ENCODE measurements at places on chromosomes 2 and 18. TPM values are rescaled to one million over a fixed set of nuclear protein-coding genes. Genes with fewer than 3 reads are reported as not detected.

Gene IL1RN
- total RNA-seq, result 863 TPM

- DNase-seq, result no peak
- H3K4me1 ChIP-seq, result no peaks in the 10 kb centered on the region
- no peak overlapping the region for H3K27ac ChIP-seq
- no peak overlapping the region for H3K4me3 ChIP-seq
Observed at GRCh38 chr18:41266204-41266603, 688.8 kb upstream of the PIK3C3 start.

DNA sequence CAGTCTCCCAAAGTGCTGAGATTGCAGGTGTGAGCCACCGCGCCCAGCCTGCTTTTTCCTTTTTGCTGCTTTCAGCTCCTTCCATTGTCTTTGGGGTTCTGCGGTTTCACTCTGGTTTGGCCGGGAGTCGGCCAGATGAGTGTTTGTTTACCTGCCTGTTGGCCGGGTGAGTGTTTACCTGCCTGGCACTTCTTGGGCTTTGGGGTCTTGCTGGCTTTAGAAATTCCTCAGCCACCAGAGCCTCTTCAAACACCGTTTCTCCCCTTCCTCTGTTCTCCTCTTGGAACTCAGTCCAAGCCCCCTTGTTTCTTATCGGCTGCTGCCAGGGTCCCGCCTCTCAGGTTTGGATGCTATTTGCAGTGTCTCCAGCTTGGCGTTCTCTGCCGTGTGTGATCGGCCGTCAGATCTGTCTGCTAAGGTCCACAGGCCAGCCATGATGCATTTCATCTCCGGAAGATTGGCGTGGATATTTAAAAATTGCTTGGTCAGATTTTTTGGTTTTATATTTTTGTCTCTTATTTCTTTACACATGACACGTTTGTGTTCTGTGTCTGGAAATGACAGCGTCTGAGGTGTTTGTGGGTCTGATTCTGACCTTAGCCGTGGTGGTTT, 14.2 kb upstream of the GAL3ST2 start:
- no peak for DNase-seq
- H3K27ac ChIP-seq, result no peak overlapping the region
- no peaks in the 10 kb centered on the region for H3K27me3 ChIP-seq
- H3K36me3 ChIP-seq, result no peaks in the 10 kb centered on the region

GRCh38 chr2:224576088-224576715, 9.0 kb downstream of the CUL3 start:
- H3K36me3 ChIP-seq, result no peaks in the 10 kb centered on the region
- H3K4me3 ChIP-seq, result no peak overlapping the region
- peaks cover 37% of the 10 kb centered on the region for H3K4me1 ChIP-seq
- H3K27me3 ChIP-seq, result no peaks in the 10 kb centered on the region
- H3K27ac ChIP-seq, result no peak overlapping the region

GRCh38 chr2:239577935-239578334, 177.1 kb upstream of the HDAC4 start:
- H3K36me3 ChIP-seq, result no peaks in the 10 kb centered on the region
- H3K4me1 ChIP-seq, result no peaks in the 10 kb centered on the region
- no peak for DNase-seq
- H3K4me3 ChIP-seq, result no peak overlapping the region
- no peak overlapping the region for H3K27ac ChIP-seq

- H3K36me3 ChIP-seq, result no peaks in the 10 kb centered on the region
- H3K27me3 ChIP-seq, result no peaks in the 10 kb centered on the region
- no peak overlapping the region for H3K4me3 ChIP-seq
- no peak for DNase-seq
- no peak overlapping the region for H3K27ac ChIP-seq
Observed at GRCh38 chr2:236960531-236960930, 125.2 kb upstream of the COPS8 start.

Gene MAL
- total RNA-seq, result 560 TPM

Gene CCDC74B
- total RNA-seq, result 0.76 TPM

Gene RAB6D
- total RNA-seq, result not detected

GRCh38 chr2:154392256-154392655, 306.2 kb upstream of the KCNJ3 start:
- H3K4me1 ChIP-seq, result no peaks in the 10 kb centered on the region
- DNase-seq, result no peak
- no peaks in the 10 kb centered on the region for H3K36me3 ChIP-seq
- no peak overlapping the region for H3K4me3 ChIP-seq
- H3K27ac ChIP-seq, result no peak overlapping the region
- no peaks in the 10 kb centered on the region for H3K27me3 ChIP-seq

GRCh38 chr18:37568671-37569070, 3.1 kb upstream of the CELF4 start:
- H3K36me3 ChIP-seq, result no peaks in the 10 kb centered on the region
- no peak overlapping the region for H3K27ac ChIP-seq
- no peak overlapping the region for H3K4me3 ChIP-seq
- no peak for DNase-seq
- peaks cover 19% of the 10 kb centered on the region for H3K27me3 ChIP-seq

GRCh38 chr2:85619617-85620016, 3.6 kb downstream of the USP39 start:
- peaks cover 41% of the 10 kb centered on the region for H3K4me1 ChIP-seq
- no peak overlapping the region for H3K27ac ChIP-seq
- no peak for DNase-seq
- no peak overlapping the region for H3K4me3 ChIP-seq
- no peaks in the 10 kb centered on the region for H3K27me3 ChIP-seq

GRCh38 chr2:21317131-21317530, 193.4 kb downstream of the TDRD15 start:
- no peak for DNase-seq
- no peaks in the 10 kb centered on the region for H3K27me3 ChIP-seq
- no peaks in the 10 kb centered on the region for H3K36me3 ChIP-seq
- H3K4me1 ChIP-seq, result no peaks in the 10 kb centered on the region
- no peak overlapping the region for H3K4me3 ChIP-seq

Gene ZAP70
- 3.0 TPM for total RNA-seq

DNA sequence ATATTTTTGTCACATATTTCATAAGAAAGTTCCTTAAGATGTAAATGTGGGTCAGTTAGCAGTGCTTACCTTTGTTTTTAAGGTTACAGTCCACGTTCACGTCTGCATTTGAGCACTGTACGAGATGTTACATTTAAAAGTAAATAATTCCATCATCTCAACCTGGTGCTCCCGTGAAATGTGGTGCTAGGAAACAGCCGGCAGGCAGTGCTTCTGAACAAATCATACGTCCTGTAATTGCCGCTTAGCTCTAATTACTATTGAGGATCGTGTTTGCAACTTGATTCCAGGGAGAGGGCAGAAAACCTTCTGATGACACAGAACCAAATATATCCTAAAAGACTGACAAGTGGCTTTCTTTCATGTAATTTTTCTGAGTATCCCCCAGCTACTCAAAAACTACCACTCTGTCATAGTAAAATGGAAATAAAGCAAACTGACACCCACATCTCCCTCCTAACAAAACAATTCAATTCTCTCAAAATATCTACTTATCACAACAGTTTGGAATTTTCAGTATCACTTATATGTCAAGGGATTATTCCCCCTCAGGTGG, 297.8 kb upstream of the SESTD1 start:
- no peak overlapping the region for H3K27ac ChIP-seq
- H3K4me1 ChIP-seq, result no peaks in the 10 kb centered on the region
- no peaks in the 10 kb centered on the region for H3K36me3 ChIP-seq
- DNase-seq, result no peak

DNA sequence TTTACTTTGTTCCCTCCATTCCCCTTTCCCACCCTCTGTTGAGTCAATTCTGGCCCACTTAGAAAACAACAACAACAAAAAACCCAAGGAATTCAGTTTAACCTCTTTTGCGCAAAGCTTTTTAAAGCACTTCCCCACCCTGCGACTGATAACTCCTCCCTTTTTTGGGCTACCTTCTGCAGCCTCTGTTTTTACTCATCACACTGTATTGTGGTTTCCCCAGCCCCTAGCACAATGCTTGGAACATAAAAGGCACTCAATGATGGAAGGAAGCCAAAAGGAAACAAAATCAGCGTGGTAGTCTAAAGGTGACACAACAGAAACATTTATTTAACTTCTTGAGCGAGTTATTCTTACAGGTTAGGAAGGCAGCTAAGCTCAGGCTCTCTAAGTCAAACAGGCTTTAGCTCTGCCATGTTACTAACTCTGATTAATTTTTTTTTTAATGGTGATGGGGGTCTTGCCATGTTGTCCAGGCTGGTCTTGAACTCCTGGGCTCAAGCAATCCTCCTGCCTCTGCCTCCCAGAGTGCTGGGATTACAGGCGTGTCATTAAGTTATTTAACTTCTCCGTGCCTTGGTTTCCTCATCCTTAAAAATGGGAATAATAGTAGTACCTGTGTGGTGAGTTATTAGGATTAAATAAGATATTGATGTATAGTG, 1.3 kb downstream of the CEP68 start:
- H3K27ac ChIP-seq, result peak overlapping the region; percentile 93
- H3K4me3 ChIP-seq, result peak overlapping the region; percentile 91
- peaks cover 52% of the 10 kb centered on the region for H3K4me1 ChIP-seq
- no peak for DNase-seq

Gene RHOB
- total RNA-seq, result 102 TPM

DNA sequence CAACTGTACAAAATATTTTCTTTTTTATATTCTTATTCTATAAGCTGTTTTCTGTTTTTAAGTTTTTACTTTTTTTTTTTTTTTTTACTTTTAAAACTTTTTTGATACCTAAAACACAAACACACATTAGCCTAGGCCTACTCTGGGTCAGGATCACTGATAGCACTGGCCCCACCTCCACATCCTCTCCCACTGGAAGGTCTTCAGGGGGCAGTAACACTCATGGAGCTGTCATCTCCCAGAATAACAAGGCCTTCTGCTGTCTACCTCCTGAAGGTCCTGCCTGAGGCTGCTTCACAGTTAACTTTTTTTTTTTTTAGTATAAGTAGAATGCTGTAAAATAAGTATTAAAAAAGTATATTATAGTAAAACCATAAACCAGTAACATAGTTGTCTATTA, 415.1 kb downstream of the PTPRM start:
- no peaks in the 10 kb centered on the region for H3K27me3 ChIP-seq
- DNase-seq, result no peak
- no peaks in the 10 kb centered on the region for H3K4me1 ChIP-seq
- no peaks in the 10 kb centered on the region for H3K36me3 ChIP-seq
- no peak overlapping the region for H3K4me3 ChIP-seq
- no peak overlapping the region for H3K27ac ChIP-seq

Gene NT5C1B
- total RNA-seq, result not detected

DNA sequence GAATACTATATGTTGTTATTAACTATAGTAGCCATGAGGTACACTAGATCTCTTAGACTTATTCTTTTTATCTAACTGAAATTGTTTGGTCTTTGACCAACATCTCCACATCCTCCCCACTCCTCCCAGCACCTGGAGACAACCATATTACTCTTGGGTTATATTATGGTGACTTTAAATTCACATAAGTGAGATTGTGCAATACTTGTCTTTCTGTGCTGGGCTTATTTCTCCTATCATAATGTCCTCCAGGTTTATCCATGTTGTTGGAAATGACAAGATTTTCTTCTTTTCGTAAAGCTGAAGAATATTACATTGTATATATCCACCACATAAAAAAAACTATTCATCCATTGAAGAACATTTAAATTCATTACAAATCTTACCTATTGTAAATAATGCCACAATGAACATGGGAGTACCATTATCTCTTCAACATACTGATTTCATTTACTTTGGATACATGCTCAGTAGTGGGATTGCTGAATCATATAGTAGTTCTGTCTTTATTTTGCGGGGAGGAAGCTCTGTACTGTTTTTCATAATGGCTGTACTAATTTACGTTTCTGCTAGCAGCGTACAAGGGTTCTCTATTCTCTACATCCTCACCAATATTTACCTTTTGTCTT, 159.2 kb upstream of the SCN7A start:
- H3K4me1 ChIP-seq, result no peaks in the 10 kb centered on the region
- no peak overlapping the region for H3K4me3 ChIP-seq
- H3K27ac ChIP-seq, result no peak overlapping the region
- no peaks in the 10 kb centered on the region for H3K27me3 ChIP-seq
- H3K36me3 ChIP-seq, result no peaks in the 10 kb centered on the region
